ENCODE measurements at places on chromosomes 4 and X.

DNA sequence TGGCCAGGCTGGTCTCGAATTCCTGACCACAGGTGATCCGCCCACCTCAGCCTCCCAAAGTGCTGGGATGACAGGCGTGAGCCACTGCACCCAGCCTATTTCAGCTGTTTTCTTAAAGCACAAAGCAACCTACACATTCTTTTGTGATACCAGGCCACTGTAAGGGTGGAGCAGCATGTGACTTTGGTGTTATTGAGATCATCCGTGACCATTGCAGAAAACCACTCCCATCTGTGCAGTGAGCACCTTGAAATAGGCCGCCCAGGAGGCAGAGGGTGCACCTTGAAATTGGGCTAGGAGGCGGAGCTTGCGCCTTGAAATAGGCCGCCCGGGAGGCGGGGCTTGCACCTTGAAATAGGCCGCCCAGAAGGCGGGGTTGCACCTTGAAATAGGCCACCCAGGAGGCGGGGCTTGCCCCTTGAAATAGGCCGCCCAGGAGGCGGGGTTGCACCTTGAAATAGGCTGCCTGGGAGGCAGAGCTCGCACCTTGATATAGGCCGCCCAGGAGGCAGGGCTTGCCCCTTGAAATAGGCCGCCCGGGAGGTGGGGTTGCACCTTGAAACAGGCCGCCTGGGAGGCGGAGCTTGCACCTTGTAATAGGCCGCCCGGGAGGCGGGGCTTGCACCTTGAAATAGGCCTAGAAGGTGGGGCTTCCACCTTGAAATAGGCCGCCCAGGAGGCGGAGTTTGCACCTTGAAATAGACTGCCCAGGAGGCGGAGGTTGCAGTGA, 9.0 kb upstream of the SLC25A6 start:
- DNase-seq, result no peak

- no peak for DNase-seq
Measured at GRCh38 chr4:6641971-6642320, 1.5 kb downstream of the MRFAP1 start.

DNA sequence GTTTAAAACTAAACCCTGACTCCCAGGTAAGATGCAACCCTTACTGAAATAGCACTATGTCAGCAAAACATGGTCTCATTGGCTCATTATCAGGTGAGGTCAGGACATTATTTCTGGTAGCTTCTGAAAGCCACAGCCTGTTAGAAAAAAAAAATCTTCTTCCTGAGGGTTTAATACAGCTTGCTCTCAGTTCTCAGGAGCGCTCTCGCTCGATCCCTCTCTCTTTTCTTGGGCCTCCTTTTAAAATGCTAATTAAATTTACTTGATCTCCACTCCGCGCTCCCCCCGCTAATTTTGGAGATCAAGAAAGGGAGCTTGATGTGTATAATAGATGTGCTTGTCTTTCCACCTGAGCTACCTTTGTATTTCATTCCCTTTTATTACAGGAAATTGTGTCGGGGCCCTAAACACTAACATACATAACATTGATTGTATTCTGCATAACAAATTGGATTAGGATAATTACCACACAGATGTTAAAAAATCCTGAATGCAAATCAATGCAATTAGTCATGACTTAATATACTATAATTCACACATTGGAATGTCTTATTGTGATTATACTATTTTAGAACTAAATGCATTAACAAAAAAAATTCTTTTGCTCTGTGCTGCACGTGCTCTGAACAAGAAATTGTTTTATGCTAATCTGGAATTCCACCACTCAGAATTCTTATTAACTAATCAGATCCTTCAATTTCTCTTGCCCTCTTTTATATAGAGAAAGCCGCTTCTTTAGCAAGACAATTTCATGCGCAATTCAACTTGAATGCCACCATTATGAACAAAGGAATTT, 101.6 kb upstream of the TEX13D start:
- DNase-seq, result no peak

DNA sequence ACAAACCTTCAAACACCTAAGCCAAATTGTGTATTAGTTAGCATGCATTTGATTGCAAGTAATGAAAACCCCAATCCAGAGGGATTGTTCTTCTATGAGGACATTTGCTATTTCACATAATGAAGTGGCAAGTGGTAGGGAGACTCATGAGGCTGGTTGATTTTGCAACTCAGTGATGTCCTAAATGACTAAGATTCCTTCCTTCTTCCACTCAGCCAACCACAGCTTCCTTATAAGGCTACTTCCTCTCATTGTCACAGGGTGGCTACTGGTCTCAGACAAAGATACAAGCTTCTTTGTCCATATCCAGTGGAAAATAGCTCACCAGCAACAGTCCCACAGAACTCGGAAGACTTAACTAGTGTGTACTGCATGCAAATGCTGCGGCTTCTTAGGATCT, 5.3 kb upstream of the OTC start:
- DNase-seq, result peak; percentile 68

DNA sequence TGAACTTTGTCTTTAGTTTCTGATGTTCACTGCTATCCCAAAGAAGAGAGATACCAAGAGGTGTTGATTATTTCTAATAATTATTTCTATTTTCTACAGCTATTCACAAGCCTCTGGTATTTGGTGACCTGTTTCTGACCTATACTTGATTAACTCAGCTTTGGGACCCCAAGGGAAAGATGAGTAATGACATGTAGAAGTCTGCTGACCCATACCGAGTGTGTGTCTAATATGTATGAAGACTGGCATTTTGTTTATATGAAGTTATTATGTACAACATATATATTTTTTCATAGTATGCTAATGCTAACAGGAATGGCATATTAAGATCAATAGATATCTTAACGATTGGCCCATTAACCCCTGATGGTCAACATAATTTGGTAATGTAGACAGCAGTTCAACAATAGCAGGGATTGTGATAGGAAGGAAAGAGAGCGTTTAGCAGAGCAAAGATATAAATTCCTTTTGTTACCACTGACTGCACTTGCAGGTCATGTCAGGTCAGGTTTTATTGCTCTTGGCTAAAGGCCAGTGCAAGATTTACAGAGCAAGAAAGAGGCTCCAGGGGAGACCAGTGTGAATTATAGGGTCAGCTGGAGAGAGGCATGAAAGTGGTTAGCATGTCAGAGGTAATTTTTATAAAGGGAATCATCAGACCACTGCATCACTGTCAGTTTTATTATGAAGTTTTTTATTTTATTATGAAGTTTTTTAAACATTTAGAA, 94.7 kb upstream of the DIPK2B start:
- DNase-seq, result peak; percentile 61

DNA sequence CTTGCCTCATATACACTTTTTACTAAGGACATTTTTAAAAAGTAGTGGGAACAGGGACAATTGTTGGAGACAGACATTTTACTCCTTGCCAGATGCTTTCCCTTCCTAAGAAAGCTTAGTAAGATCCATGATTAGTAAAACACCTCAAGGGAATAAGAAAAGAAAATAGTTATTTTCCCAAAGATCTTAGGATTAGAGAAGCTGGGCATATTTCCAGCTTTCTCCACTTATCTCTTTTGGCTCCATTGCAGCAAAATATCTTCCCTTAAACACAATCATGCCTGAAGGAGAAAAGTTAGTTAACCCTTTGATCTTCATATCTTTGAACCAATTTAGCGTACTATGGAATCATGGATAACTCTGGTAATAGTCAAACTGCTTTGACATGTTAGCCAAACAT, 257.9 kb downstream of the PCDH18 start:
- peak; percentile 66 for DNase-seq

- DNase-seq, result no peak
Measured at GRCh38 chrX:11890836-11891514, 132.9 kb downstream of the MSL3 start.

DNA sequence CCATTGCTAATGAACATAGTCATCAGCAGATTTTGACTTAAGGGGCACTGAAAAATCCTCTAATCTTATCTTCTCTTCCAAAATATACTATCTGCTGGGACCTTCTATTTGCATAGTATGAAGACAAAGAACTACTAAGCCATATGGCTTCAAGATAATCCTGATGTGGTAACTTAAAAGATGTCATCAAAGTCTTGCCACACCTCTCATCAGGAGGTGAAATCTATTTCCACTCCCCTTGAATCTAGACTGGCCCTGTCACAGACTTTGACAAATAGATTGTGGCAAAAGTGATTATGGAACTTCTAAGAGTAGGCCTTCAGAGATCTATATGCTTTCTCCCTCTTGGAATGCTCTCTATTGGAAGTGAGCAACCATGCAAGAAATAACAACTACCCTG, 27.3 kb upstream of the TET2 start:
- DNase-seq, result no peak

- no peak for DNase-seq
Measured at GRCh38 chr4:141656031-141656430, 19.6 kb downstream of the IL15 start.

DNA sequence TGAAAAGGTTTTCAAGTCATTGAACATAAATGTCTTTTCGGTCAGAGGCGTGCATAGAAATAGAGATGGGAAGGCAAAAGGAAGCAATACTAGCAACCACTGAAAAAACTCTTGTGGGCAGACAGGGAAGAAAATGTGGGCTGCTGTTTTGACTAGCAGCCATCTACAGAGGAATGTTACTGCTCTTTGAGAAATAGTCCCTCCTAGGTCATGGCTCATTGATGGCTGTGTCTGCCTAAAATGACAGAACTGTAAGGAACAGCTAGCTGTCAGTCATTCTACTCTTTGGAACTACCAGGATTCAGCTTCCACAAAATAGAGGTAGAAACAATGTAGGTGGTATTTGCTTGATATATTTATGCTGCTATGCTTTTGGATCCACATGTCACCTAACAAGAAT, 26.9 kb upstream of the TMPRSS11B start:
- DNase-seq, result no peak

DNA sequence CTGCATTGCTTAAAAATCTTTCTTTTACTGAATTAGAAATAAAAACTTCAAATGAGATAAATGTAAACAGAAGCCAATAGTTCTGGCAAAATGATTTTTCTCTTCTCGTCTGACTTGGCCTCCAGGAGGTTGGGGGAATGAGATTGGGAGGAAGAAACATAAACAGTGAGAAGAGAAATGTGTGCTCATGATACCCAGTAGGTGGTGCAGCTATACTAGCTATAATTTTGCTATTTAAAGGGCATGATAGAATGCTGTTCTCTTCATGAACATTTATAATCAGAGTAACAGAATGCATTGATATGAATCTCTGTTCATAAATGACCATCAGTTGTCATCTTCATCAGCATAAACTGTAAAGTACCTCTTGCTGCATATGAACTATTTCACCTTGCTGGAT, 85.5 kb downstream of the TACR3 start:
- DNase-seq, result no peak

DNA sequence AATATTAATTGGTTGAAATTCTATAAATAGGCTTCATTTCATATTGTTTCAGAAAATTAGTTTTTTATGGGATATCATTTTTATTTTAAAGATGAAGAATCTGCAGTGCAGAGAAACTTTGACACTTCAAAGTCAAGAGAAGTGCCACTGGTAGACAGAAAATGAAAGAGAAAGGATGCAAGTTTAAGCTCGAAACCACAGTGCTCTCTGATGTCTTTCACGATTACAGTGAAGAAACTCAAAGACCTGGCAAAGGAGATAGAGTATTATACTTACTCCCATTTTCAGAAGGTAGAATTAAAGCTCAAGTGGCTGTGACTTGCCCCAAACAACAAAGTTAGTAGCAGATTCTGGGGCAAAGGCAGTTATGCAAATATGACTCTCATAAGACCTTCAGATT, 745.4 kb downstream of the TECRL start:
- DNase-seq, result no peak

GRCh38 chr4:147590249-147590920, 26.8 kb upstream of the TMEM184C start:
- DNase-seq, result peak; percentile 67

- no peak for DNase-seq
Measured at GRCh38 chrX:108059801-108060200, 14.9 kb downstream of the VSIG1 start.

DNA sequence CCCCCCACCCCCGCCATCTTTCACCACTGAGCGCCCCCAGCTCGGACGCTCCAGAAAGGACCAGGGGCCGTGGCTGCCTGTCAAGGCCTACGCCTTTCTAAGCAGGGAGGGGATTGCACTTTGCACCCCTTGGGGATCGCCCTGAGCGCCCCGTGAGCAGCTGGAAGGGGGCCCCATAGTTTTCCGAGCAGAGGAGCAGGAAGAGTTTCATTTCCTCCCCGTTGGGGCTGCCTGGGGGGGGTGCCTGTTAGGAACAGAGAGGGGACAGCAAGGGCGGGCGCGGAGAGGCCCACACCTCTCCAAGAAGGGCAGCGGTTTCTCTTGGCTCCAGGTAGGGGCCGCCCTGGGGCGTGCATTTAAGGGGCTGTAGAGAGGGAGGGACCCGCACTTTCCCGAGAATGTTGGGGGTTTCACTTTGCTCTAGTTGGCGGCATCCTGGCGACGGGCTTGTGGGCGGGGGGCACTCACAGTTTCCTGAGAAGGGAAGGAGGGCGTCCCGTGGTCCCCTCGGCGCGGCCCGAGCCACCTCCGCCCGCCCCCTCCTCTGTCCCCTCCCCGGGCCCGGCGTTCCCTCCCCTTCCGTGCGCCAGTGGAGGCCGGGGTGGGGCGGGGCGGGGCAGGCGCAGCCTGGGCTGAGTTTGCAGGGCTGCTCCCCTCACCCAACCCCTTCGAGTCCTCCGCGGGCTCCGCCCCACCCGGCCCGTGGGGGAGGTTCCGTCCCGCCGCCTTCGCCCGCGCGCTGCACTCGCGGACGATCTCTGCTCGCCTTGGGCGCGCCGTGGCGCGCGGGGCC, 82.3 kb upstream of the CD99 start:
- DNase-seq, result peak; percentile 84

DNA sequence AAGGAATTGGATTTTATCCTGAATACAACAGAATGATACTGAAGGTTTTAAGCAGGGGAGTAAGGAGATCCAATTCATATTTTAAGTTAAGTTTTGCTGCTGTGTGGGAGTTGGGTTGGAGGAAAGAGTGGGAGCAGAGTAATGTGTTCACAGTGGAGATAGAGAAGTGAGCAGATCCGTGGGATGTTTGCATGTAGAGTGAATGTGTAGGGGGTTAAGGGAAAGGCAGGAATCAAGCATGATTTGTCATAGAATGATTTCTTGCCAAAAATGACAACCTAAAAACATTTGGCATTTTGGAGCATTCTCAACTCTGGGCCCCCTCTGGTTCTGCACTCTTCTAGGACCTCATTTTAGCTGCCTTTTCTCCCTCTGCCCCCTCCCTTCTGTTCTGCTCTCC, 76.6 kb downstream of the ARHGAP10 start:
- DNase-seq, result no peak
